ENCODE measurements at places on chromosomes 11 and 22. TPM values are rescaled to one million over a fixed set of nuclear protein-coding genes. Genes with fewer than 3 reads are reported as not detected.

The PAAF1 gene
- total RNA-seq, result 19.0 TPM

The SCN3B gene
- total RNA-seq, result 2.6 TPM

The MS4A3 gene
- not detected for total RNA-seq

The LPXN gene
- 18.3 TPM for total RNA-seq

The HOATZ gene
- not detected for total RNA-seq

The GNB1L gene
- 8.2 TPM for total RNA-seq
